ENCODE measurements at places on chromosomes 7 and 10.
A peak's percentile ranks its signal among the peaks of the same experiment; 100 is the strongest.

GRCh38 chr10:67788028-67788886 is 49.7 kb downstream of the DNAJC12 start:
- DNase-seq: peak; percentile 77

GRCh38 chr7:15781944-15782343 is 95.5 kb upstream of the MEOX2 start:
- DNase-seq: no peak

DNA sequence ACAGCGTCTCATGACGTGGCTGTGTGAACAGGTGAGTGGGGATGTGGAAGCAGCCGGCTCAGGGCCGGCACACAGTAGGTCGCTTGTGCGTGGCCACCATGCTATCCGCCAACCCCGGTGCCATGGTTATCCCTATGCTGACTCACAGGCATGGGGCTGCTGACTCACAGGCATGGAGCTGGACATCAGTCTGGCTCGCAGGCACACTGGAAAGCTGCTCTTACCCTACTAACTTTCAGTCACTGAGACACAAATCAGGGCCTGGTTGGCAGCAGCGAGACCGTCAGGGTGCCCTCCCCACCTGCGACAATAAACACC is 341.9 kb downstream of the PTPRN2 start:
- no peak for DNase-seq

GRCh38 chr10:58963723-58964124 is 212.7 kb upstream of the PHYHIPL start:
- no peak for DNase-seq

- DNase-seq: no peak
Observed at GRCh38 chr7:20064974-20065862, 152.0 kb downstream of the MACC1 start.

DNA sequence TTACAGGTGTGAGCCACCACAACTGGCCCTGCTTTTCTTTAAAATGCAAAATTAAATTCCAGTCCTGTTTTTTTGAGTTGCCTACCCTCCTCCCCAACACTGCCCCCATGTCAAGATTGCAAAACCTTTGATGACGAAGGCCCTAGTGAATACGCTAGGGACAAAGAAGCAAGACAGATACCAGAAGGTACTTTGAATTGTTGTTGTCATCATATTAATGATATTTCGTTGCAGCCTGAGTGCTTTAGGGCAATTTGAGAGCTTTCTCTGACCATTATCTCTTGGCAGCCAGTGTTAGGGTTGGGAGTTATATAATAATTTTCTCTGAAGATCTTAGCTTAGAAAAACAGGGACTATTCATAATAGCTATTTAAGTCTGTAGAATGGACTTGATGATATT is 7.1 kb downstream of the CCSER2 start:
- no peak for DNase-seq

DNA sequence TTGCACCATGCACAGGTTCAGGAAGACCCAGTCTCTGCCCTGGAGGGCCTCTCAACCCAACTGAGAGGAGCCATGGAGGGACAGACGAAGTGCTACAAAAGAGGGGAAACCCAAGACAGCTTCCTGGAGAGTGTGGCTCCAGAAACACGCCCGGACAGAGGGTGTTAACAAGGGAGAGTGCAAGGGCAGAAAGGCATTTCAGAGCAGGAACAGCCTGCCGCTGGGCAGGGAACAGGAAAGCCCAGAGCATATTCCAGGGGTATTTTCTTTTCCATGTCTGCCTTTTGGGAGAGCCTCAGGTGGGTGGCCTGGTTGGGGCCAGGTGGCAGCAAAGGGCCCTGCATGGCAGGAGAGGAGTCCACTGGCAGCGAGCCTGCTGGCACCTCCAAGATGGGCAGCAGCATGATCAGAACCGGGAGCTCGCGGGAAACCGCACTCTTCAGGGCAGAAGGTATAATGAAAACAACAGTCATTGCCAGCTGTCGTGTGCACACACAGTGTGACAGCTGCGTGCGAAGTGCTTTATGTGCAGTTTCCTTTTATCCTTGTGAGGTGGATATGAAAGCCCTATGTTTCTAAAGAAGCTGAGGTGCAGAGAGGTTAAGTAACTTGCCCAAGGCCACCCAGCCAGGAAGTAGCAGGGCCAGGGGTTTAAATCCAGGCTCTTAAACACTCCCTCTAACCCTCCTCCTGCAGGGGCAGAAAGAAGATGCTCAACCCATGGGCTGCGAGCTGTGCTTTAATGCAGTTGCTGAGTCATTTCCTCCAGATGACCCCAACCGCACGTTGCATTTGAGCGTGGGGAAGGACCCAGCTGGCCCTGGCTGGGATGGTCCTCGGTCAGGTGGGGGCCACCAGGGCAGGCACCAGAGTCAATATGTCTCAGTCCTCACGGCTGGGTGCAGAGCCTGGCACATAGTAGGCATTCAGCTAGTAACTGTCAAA is 128.6 kb downstream of the OAT start:
- no peak for DNase-seq

DNA sequence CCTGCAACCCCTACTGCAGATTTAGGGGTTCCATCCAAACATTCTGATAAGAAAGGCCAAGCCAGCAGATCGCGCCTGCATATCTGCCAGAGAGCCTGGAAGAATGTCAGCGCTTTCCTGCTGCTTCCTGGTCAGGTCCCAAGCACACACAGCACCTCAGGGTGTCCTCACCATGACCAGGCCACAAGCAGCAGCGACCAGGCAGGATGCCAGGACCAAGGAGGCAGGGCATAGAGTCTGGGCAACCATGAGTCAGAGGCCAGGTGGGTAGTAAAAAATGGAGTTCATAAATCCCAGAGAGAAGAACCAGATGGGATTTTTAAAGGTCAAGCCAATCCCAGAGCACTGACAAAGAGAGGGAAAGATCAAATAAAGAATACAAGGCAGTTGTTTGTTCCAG is 5.5 kb upstream of the FAM131B start:
- no peak for DNase-seq

DNA sequence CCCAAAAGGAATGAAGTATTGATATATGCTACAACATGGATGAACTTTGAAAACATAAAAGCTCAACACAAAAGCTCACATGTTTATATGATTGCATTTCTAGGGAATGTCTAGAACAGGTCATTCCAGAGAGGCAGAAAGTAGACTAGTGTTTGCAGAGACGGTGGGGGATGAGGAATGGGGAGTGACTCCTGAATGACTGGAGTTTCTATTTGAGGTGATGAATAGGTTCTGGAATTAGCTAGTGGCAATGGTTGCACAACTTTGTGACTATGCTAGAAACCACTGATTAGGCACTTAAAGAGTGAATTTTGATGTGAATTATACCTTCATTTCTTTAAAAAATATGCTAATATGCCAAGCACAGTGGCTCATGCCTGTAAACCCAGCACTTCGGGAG is 6.9 kb downstream of the KPNA7 start:
- DNase-seq: no peak

GRCh38 chr7:52021343-52021742 is 704.7 kb upstream of the COBL start:
- DNase-seq: no peak

DNA sequence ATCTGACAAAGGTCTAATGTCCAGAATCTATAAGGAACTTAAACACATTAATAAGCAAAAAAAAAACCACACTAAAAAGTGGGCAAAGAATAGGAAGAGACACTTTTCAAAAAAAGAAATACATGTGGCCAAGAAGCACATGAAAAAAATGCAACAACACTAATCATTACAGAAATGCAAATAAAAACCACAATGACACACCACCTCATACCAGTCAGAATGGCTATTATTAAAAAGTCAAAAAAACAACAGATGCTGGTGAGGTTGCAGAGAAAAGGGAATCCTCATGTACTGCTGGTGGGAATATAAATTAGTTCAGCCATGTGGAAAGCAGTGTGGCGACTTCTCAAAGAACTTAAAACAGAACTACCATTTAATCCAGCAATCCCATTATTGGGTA is 119.0 kb downstream of the LMBR1 start:
- no peak for DNase-seq

GRCh38 chr10:6928586-6928985 is 348.5 kb upstream of the PRKCQ start:
- DNase-seq: no peak

- DNase-seq: no peak
Observed at GRCh38 chr7:159272739-159273138, 128.1 kb upstream of the VIPR2 start.

- DNase-seq: no peak
Observed at GRCh38 chr10:128077155-128077875, 48.9 kb downstream of the MKI67 start.

DNA sequence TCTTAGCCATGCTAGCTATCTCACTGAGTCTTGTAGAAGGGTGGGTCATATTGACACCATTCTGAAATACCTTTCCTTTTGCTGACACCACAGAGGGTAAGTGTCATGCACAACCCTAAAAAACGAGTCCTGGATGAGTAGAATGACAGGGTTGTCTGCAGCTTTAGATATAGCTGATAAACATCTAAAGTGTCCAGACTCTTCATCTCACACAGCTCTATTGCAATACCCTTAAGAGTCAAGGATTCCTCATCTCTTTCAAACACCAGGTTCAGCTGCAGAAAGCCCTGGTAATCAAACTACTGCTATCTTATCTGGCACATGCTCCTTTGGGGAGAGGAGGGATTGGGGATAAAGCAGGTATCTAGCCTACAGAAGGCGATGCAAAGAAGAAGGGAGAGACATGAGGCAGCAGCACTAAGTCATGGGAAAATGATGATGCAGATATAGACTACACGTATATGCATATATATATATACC is 127.0 kb downstream of the ANK3 start:
- no peak for DNase-seq

GRCh38 chr10:11381023-11381422 is 230.4 kb downstream of the USP6NL start:
- DNase-seq: peak; percentile 18

DNA sequence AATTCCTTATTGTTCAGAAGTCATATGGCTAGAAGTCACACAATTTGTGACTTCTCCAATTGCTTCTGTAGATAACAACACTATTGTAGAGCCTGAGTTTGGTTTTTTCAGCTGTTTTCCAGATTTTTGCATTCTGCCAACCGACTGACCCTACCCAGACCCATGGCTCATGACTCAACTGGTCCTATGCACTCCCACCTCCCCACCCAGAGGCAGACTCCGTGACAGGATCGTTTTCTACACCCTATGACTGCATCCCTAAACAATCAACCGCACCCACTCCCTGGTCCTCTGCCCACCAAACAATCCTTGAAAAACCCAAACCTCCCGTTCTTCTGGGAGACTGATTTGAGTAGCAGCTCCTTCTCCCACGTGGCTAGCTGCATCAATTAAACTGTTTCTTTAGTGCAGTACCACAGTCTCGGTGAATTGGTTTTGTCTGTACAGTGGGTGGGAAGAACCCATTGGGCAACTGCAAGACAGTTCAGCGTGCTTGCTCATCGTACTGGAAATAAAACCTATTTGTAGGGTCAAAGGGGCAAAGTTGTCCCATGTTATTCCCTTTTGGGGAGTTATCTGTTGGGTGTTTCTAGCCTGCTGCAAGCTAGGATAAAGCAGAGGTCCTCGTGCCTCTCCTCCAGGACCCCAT is 150.3 kb upstream of the FAM20C start:
- no peak for DNase-seq

DNA sequence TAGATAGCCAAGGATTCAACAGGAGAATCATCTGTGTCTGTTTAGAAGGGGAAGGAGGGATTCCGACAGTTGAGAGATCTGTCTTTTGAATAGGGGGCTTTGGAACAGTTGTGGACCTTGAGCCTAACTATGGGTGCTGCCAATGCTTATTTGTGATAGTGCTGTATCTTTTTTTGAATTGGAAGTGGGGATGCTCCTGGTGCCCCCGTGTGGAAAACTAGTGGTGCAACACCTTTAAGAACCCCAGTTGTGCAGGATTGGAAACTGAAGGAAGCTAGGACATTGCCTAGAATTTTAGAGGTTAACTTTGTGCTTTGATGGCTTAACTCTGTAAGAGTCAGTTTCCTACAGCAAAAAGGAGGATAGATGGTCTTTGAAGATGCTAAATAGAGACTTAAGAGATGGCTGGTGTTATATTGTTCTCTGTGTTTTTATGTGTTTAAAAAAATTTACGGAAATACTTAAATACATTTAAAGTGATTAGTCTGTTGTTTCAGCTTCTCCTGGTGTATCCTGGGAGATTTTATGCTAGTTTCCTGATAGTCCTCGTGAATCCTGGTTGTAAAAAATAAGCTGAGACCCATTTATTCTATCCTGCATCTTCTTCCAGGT is 69.3 kb downstream of the AP3M1 start:
- DNase-seq: no peak

DNA sequence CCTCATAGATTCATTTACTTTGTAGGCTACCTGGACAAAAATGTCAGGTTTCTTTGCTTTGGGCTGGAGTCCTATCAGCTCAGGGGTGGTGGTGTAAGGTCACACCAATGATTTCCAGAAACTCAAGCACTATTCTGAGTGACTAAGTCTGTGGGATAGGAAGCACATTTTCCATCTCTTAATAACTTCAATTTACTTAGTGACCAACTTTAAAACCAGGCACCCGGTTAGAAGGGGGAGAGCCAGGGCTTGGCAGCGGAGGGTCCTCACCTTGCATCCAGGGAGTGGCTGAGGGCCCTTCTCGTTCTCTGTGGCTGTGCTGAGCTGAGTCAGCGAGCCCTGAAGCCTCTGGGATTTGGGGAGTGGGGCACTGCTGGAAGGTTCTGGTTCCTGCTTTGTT is 6.7 kb downstream of the CHST3 start:
- DNase-seq: no peak

GRCh38 chr10:73597346-73597745 is 6.2 kb upstream of the USP54 start:
- DNase-seq: no peak

DNA sequence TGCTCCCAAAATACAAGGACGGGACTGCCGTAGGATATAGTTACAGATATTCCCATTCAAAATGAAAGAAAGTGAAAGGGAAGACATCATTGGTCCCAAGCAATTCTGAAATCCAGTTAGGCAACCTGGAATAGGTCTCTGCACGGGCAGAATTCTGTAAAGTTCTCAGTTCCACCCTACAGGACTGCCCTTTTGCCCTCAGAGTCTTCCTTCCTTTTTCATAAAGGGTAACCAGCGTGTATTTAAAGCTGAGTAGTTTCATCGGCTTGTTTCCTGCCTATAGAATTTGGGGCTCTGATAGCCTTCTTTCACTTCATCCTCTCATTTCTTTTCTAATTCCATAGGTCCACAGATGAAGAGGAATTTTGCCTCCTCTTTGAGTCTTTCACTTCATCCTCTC is 20.0 kb downstream of the COPG2 start:
- DNase-seq: no peak

DNA sequence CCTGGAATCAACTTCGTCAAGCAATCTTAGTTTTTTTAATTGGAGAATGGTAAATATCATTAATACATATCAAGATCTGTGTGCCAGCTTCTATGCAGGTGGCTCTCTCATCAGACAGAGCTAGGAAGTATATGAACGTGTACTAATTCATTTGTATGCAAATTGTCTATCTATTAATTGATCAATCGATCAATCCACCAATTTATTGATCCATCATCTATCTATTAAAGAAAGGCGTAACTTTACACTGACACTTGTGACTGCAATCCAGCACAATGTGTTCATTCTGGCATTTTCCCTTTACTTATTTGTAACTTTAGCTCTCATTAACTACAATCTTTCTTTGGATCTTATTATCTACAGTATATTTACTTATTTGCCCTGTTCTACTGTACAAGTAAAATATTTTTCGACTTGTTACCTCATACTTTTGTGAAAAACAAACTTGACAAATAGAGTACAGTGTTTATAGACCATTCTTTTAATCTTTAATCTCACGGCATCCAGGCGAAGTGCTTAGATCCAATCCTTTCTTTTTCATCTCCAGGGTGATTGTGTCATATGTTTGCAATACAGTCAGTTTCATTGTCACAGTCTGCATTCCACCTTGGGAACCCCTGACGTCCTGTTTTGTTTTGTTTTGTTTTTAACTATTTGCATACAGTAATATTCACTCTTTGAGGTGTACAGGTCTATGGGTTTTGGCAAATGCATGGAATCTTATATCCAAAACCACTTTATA is 22.0 kb upstream of the GHRHR start:
- DNase-seq: no peak
